GM20000 (cell line): ENCODE measurements at places on chromosomes 13 and 19.
A peak's percentile ranks its signal among the peaks of the same experiment; 100 is the strongest.

DNA sequence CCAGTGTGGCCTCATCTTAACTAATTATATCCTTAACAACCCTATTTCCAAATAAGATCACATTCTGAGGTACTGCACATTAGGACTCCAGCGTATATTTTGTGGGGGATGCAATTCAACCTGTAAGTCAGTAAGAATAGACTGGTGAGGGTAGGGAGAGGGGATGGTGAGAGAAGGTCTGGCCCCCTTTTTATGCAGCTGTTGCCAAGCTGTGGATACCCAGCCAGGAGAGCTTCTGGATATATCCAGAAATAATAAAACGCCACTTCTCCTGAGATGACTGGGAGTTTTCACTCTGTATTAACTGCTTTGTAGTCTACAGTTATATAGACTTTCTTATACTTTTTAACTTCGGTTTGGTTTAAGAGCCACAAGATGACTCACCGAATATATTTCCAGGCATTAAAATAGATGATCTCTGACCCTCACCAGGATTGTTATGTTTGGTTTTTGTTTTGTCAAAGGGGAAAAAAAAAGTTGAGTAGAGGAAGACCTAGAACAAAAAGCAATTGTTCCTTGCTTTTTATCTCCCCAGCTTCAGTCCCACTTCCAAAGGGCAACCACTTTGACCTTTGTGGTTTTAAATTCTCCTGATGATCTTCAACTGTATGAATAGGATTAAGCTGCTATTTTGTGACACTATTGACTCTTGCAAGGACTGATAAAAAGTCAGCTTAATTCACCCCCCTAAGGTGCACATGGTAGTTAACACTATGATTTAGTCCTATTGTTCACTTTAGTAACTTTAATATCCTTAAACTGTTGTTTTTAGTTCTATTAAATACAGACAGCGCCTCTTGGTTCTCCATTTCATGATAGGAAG, 3.1 kb upstream of the NEK3 start:
- no peak for DNase-seq

- DNase-seq: no peak
Measured at GRCh38 chr19:55044771-55045716, 7.0 kb upstream of the GP6 start.

- no peak for DNase-seq
Measured at GRCh38 chr13:109720758-109721184, 65.6 kb downstream of the IRS2 start.

DNA sequence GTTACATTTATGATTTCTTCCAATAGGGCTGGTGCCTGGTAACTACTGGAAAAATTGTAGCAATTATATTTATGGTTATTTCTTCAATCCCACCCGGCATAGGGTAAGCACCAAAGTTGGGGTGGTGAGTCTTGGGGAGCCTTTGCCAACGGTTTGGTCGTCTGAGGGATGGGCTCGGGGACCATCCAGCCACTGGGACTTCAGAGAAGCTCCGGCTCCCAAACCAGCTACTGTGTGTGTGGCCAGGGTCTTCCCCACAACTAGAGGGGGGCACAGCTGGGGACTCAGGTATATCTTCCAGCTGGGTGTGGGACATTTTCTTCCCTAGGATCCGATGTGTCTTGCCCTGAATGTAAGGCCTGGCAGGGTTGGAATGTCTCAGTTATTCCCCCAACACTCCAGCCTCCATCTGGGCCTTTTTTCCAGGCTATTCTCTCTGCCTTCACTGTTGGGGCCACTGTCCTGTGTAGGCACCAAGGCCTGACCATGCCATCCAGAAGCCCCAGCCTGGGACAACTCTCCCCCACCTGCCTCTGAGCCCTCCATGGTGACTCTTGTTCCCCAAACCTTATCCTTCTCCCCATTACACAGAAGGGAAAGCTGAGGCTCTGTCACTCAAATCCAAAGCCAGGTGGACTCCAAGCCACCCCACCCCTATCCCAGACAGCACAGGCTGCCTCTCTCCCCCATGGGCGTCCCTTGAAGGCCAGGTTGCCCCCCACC, 1.1 kb upstream of the IFI30 start:
- DNase-seq: peak; percentile 4

DNA sequence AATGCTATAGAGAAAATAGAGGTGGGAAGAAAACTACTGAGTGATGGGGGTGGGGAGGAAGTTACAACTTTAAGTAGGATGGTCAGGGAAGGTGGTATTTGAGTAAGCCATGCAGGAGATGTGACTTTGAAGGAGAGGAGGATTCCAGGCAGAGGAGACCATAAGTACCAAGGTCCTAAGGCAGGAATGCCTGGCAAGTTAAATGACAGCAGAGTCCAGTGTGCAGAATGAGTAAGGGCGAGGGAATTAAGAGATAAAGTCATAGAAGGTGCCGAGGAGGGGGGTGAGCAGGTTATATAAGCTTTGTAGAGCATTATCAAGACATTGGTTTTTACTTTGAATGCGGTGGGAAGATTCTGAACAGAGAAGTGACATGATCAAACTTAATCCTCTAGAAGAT, 43.2 kb upstream of the WDFY2 start:
- DNase-seq: no peak

- peak; percentile 56 for DNase-seq
Measured at GRCh38 chr19:7516333-7516732, 430 bp downstream of the ZNF358 start.

- no peak for DNase-seq
Measured at GRCh38 chr13:37475151-37475550, 123.4 kb downstream of the POSTN start.

- no peak for DNase-seq
Measured at GRCh38 chr13:109941951-109942350, 155.6 kb upstream of the IRS2 start.

DNA sequence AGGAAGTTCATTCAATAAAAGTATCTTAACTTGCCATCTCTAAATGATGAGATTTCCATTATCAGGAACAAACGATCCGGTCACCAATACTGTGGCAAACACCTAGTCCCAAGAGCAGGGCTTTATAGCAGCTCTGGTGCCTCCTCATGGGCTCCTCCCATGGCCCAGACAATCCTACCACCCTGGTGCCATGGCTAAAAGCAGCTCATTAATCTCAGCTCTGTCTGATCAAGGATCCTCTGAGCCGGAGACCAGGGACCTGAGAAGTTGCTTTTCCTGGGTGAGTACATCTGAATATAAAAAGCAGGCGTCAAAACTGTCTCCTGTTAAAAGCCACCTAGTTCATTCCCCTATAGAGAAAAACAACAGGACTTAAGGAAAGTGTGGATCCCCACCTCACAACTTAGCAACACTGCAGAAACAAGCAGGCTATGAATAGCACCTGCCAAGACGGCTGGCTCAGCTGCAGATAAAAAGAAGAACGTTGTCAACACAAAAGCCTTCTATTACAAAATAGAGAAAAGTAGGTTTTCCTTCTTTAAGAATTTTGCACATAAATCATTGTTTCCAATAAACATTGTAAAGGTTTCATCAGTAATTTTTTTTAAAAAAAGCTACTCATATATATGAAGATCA, 30.3 kb downstream of the TSHZ3 start:
- DNase-seq: no peak

- no peak for DNase-seq
Measured at GRCh38 chr19:30235946-30236345, 136.2 kb upstream of the ZNF536 start.

DNA sequence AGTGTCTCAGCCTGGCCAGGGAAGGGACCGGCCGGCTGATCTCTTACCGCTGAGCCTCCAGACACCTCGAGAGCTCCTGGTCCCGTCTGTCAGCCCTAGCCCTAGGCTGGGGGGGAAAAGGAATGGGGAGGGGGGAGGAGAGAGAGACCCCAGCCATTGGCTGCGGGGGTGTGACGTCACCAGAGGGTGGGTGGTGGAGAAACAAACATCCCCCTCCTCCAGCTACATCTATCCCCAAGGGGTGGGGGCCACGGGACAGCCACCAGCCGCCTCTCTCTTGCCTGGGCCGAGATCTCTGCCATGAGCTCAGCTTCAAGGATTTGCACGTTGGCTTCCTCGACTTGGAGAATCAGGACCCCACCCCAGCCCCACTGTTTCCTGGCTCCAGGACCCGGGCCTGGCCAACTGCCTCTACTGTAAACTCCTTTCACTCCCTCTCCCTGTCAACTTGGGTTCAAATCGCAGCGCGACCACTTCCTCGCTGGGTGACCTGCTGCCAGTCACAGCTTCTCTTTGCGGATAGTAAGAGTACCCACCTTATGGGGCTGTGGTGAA, at the start of gene PRX:
PRX (minus strand) TSS at position 88 of the 555 bp plus-strand sequence. CDS start 5,446 bp downstream, outside the sequence.
- no peak for DNase-seq

- peak; percentile 59 for DNase-seq
Measured at GRCh38 chr19:18832306-18833140, 764 bp downstream of the UPF1 start.

DNA sequence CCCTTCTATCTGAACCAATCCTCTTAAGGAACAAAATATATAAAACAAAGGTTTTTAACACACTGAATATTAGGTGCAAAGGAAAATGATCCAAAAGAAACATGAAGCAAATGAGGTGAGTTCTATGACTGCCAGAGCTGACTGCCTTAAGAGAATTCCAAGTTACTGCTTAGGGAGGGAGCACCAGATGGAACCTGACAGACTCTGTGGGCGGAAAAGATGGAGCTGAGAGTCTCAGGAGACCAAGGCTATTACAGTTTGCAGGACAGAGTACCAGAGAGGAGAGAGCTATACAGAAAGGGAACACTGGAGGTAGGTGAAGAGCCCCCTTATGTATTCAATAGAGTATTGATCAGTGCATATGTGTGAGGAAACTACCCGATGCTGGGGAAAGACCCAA, 87.2 kb downstream of the B3GLCT start:
- DNase-seq: no peak

- no peak for DNase-seq
Measured at GRCh38 chr13:95536632-95537241, 15.8 kb upstream of the CLDN10 start.

- peak; percentile 65 for DNase-seq
Measured at GRCh38 chr19:16714702-16715287, 4.9 kb upstream of the NWD1 start.

GRCh38 chr19:22617614-22618320, 16.4 kb upstream of the ZNF492 start:
- DNase-seq: no peak

- no peak for DNase-seq
Measured at GRCh38 chr13:37777676-37778075, 91.9 kb downstream of the TRPC4 start.

DNA sequence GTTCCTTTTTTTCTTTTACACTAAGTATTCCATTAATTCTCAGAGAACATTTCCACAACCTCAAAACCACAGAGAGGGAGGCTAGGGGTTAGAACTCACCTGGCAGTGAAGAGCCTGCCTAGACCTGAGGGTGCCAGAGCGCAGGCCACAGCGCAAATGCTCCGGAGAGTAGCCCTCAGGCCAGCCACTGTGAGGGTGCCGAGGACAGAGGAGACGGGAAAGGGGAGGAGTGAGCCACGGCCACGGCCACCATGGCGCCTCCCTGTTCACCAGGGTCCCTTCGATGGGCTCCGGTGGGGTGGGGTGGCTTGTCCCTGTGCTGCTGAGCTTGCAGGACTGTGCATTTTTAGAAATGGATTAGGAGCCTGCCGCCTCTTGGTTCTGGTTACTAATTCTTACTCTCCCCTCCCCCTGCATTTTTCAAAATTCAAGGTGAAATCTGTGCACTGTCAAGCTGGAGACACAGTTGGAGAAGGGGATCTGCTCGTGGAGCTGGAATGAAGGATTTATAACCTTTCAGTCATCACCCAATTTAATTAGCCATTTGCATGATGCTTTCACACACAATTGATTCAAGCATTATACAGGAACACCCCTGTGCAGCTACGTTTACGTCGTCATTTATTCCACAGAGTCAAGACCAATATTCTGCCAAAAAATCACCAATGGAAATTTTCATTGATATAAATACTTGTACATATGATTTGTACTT, 58.8 kb downstream of the GGACT start:
- DNase-seq: no peak

DNA sequence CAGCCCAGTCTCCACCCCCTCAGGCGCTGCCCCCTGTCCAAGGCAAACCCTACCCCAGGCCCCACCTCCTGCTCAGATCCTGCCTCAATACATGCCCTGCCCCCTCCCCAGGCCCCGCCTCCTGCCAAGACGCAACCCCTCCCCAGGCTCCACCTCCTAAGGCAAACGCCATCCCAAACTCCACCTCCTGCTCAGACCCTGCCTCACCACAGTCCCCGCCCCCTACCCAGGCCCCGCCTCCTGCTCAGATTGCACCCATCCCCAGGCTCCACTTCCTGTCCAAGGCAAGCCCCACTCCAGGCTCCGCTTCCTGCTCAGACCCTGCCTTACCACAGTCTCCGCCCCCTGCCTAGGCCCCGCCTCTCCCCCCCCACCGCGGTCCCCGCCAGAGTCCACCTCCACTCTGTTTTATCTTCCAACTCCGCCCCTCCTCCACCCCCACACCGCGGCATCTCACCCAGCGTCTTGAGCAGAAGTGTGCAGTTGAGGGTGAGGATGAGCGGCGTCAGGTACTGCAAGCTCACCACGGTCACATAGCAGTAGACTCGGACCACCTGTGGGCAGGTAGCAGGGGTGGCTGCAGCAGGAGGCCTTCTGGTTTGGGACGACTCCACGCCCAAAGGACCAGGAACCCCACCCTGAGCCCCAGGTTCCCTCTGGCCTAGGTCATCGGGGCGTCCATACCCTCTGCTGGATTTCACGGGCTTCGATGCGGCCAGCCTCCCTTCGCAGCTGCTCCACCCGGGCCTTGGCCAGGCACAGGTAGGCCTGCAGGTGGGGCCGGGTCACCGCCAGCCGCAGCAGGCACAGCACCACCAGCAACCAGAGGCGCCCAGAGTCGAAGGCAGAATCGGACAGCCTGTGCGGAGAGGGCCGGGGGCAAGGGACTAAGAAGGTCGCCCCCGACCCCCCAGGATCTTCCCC, 17.7 kb downstream of the TMEM161A start:
- DNase-seq: no peak

DNA sequence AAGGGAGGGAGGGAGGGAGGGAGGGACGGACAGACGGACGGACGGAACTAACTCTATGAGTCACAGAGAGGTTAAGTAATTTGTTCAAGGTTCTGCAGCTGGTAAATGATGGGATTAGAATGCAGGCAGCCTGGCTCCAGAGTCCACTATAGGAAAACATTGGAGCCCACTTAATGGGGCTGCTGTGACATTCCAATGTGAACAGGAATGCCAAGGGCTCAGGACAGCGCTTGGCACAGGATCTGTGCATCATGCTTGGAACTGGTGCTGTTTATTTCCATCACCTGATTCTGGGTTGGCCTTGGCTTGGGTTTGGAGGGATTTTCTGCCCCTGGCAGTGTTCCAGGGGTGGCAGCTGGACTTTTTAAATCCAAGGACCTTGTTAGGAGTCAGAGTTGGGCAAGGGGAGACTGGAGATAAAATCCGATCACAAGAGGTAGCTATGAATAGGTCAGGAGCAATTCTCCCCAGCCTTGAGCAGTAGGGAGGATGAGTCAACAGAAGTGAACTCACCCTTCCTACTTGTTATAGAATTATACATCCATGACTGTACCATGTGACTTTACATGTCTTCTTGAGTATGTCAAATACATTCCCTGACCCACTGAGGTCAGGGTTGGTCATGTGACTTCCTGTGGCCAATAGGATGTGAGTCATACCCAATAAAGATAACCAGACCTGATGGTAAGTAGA, 7.8 kb upstream of the HIF3A start:
- no peak for DNase-seq
